Colonic mucosa (tissue), 4 donors: ENCODE measurements at places on chromosomes 11 and 22. TPM values are rescaled to one million over a fixed set of nuclear protein-coding genes. Genes with fewer than 3 reads are reported as not detected.

DNA sequence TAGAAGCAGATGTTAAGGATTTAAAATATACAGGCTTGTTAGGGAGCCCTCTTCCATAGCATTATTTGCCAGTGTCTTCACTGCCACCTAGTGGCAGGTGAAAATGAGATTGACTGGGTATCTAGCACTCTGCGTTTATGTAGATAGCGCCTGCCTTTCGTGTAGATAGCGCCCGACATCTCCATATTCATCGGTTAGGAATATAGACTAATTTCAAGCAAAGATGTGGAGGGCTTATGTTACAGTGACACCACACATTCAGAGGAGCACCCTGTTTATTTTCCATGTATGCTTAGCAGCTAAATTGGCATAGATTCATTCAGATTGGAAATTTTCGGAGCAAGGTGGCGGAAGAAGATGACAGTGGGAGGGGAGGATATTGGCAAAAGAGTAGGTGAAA, 72.0 kb downstream of the SLC5A12 start:
- DNase-seq = peak; percentile 75

Gene JAM3
- 3.5 TPM for total RNA-seq

Gene OR51L1
- not detected for total RNA-seq

Gene ENTHD1
- total RNA-seq = not detected

DNA sequence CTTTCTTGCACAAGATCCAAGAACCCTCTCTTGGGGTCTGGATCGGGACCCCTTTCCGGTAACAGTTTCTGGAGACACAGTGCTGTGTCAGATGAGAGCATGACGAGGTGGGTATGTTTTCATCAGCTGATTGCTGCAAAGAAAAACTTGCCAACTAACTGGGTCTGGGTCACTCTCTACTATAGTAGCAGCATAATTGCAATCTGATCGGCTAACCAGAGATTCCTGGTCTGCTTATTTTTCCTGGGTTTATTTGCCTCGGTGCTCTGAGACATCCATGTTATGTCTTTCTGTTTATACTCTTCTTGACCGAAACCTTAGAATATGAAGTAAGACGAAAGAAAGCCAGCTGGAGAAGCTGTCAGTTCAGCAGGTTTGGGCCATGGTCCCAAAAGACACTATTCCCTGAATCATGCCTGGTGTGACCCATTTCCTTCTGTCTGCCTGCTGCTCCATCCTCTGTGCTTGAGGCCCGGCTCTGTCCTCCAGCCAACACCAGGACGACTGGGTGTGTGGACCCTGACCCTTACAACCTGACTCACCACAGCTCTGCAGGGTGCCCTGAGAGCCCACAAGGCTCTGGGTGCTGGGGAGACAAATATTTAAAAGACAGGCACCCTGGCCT, 24.1 kb upstream of the CLMP start:
- DNase-seq = no peak

DNA sequence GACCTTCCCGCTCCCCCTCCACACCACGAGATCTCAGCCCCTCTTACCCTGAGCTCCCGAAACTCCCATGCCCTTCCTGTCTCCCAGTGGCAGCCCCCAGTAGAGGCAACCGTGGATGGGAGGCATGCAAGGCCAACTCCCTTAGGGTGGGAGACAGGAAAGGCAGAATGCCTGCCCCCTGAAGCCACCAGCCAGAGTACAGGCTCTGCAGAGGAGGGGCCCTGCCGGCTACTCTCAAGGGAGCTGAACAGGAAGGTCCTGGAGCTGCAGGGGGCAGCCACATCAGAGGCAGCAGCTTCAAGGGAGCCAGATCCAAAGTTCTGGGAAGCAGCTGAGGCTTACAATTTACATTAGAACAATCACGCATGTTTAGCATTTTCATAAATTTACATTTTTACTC, 38.3 kb downstream of the PDE2A start:
- DNase-seq = no peak

Gene OR51E2
- 0.74 TPM for total RNA-seq

Gene OR52H1
- total RNA-seq = not detected

- DNase-seq = no peak
These were observed 380.0 kb upstream of the B3GAT1 start for GRCh38 chr11:134792044-134792443.

- no peak for DNase-seq
These were observed 46.4 kb upstream of the HORMAD2 start for GRCh38 chr22:30033901-30034300.

Gene SULT4A1
- 0.82 TPM for total RNA-seq

Gene ALDH3B2
- 0.08 TPM for total RNA-seq

- no peak for DNase-seq
These were observed 1.5 kb downstream of the CHEK1 start for GRCh38 chr11:125626288-125626950.

GRCh38 chr11:118834427-118835028, 43.6 kb upstream of the DDX6 start:
- DNase-seq = no peak

Gene CPT1A
- 213 TPM for total RNA-seq

- DNase-seq = no peak
These were observed 228.5 kb upstream of the SESN3 start for GRCh38 chr11:95459291-95460042.

GRCh38 chr22:42961810-42962209, 53.1 kb downstream of the PACSIN2 start:
- no peak for DNase-seq

Gene MS4A15
- total RNA-seq = not detected

- DNase-seq = no peak
These were observed 2.3 kb downstream of the ANO9 start for GRCh38 chr11:439315-440064.

Gene UBQLN3
- total RNA-seq = not detected

DNA sequence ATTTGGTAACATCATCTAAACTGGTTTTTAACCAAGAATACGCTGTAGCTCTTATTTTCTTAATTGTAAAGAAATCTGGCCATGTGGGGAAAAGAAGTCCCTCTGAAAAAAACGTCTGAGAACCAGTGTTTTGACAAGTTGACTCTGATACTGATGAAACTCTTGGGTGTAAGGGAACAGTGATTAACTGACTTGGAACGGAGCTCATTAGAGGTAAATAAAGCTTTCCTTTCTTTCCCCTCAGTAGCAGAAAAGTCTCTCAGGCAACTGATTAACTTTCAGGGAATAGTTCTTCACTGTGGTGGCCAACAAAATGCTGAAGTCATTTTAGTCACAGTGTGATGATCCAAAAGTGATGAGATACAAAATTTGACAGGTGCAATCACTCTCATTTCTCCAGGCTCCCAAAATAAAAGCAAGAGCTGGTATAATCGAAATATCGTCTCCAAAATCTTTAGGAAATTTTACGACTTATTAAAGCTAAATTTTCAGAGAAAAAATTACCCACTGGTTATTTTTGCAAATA, 52.3 kb downstream of the SLC36A4 start:
- no peak for DNase-seq

Gene C22orf42
- total RNA-seq = not detected

- DNase-seq = peak; percentile 72
These were observed at the start of gene KDELR3 for GRCh38 chr22:38467904-38468442. KDELR3 (plus strand) TSS chr22:38468096; CDS start chr22:38468234, 138 bp downstream.
